Trophoblast cell (in vitro differentiated cells and primary cell): ENCODE measurements at places on chromosomes 7 and 10.

DNA sequence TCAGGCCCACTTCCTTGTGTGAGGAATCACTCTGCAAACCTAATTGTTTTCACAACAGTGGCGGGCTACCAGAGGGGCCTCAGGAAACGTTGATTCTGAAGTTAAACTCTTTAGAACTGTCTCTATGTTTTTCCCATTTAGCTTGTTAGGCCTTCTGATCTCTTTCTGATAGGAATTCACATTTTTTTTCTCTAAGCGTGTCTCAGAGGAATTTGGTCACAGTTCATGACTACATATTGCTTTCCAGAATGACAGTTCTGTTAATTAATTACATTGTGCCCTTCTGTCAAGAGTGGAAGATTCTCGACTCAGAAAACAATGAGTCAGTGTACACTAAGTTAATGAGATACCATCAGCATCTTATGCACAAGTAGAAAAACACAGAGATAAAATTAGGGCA lies 469.2 kb upstream of the C7orf33 start:
- H3K4me1 ChIP-seq: peaks cover 2% of the 10 kb centered on the region
- no peak overlapping the region for H3K4me3 ChIP-seq
- H3K27ac ChIP-seq: no peak overlapping the region
- no peaks in the 10 kb centered on the region for H3K27me3 ChIP-seq

DNA sequence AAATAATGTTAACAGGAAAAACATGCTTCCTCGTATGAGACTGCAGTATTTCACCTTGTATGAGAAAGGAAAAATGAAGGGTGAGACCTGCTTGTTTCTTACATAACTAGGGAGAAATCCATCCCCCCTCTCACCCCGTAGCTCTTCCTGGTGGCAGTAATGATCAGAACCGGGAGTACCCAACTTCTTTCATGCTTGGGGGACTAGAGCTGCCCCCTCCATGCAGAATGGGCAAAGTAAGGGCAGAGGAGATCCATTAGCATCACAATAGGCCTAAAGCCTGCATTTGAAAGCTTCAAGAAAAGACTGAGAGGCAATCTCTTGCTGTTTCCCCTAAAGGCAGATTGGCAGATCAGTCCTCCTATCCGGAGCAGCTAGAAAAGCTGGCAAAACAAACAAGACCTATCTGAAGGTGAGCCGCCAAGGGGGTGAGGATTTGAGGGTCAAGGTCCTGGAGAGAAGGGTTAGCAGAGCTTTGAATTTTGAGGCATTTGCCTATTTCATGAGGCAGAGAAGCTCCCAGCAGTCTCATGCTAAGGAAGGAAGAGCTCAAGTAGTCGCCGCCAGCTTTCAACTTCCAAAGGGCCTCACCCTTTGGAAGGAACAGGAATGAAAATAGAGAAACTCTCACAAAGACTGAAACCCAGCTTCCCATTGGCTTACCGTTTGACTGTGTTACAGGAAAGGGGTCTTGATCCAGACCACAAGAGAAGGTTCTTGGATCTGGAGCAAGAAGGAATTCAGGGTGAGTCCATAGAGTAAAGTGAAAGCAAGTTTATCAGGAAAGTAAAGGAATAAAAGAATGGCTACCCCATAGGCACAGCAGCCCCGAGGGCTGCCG lies 36.2 kb downstream of the BAG3 start:
- H3K4me1 ChIP-seq: peaks cover 16% of the 10 kb centered on the region
- peak overlapping the region; percentile 84 for H3K27ac ChIP-seq
- H3K27me3 ChIP-seq: no peaks in the 10 kb centered on the region
- DNase-seq: no peak

GRCh38 chr10:11869743-11870460 lies 46.7 kb downstream of the PROSER2 start:
- H3K4me1 ChIP-seq: peaks cover 8% of the 10 kb centered on the region
- no peak for DNase-seq
- H3K36me3 ChIP-seq: peaks cover 16% of the 10 kb centered on the region
- H3K27ac ChIP-seq: peak overlapping the region; percentile 8

GRCh38 chr7:20385126-20385525 lies 54.4 kb downstream of the ITGB8 start:
- DNase-seq: no peak
- H3K4me1 ChIP-seq: no peaks in the 10 kb centered on the region
- no peaks in the 10 kb centered on the region for H3K27me3 ChIP-seq
- no peaks in the 10 kb centered on the region for H3K36me3 ChIP-seq

GRCh38 chr10:3786295-3787015 lies 1.4 kb upstream of the KLF6 start:
- H3K27me3 ChIP-seq: no peaks in the 10 kb centered on the region
- H3K4me1 ChIP-seq: peaks cover 11% of the 10 kb centered on the region
- peak; percentile 59 for DNase-seq
- peak overlapping the region; percentile 83 for H3K27ac ChIP-seq
- peaks cover 10% of the 10 kb centered on the region for H3K36me3 ChIP-seq

GRCh38 chr7:135905355-135905754 lies 71.8 kb downstream of the MTPN start:
- no peaks in the 10 kb centered on the region for H3K27me3 ChIP-seq
- no peak overlapping the region for H3K4me3 ChIP-seq
- peak; percentile 13 for DNase-seq
- H3K4me1 ChIP-seq: no peaks in the 10 kb centered on the region
- H3K27ac ChIP-seq: no peak overlapping the region

- H3K36me3 ChIP-seq: no peaks in the 10 kb centered on the region
- peak; percentile 74 for DNase-seq
- no peak overlapping the region for H3K27ac ChIP-seq
- no peaks in the 10 kb centered on the region for H3K27me3 ChIP-seq
- no peaks in the 10 kb centered on the region for H3K4me1 ChIP-seq
Observed at GRCh38 chr10:126175641-126176262, 212.5 kb downstream of the ADAM12 start.

GRCh38 chr10:17607603-17608332 lies 9.4 kb downstream of the HACD1 start:
- H3K4me1 ChIP-seq: no peaks in the 10 kb centered on the region
- no peak overlapping the region for H3K27ac ChIP-seq
- no peak overlapping the region for H3K4me3 ChIP-seq
- no peaks in the 10 kb centered on the region for H3K36me3 ChIP-seq

DNA sequence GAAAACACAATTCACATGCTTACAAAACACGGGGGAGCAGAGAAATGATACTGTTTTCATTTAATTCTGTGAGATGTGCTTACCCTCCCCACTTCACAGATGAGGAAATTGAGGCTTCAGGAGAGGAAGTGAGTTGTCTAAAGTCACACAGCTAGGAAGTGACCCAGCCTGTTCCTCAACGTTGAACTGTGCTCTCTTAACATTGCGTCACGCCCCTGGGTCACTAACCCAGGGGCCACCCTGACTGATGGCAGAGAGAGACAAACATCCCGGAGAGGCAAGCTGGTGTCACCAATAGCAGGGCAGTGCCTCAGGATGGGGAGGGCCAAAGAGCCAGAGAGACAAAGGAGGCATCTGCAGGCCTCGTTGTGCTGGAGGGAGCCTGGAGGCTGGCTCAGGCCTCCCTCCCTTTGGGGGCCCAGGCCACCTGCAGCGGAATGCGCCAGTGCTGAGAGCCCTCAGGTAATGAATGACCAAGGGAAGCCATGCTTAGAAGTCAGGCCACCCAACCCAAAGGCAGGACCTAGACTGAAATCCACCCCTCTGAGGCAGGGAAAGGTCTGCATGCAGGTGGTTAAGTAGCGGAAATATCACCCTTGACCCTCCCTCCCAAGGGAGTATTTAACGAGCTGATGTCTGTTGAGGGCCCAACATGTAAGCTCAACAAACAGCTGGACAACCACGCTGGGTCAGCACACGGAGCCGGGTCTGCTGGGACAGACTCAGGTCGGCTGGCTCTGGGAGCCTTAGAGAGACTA lies 81.3 kb downstream of the C10orf105 start:
- peaks cover 4% of the 10 kb centered on the region for H3K4me1 ChIP-seq
- H3K27ac ChIP-seq: no peak overlapping the region
- no peaks in the 10 kb centered on the region for H3K27me3 ChIP-seq
- H3K4me3 ChIP-seq: no peak overlapping the region

DNA sequence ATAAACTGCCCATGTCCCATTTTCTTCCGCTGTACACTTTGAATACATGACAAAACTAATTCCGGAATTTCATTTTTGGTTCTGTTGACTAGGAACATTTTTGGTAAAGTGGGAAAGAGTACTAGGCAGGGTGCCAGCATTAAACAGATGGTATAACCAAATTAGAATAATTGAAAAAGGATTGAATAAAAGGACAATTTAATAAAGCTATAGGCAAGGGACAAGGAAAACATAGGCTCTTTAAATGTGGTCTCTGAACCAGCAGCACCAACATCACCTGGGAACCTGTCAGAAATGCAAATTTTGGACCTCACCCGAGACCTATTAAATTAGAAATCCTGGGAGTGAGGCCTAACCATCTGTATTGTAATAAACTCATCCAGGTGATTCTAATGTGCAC lies 376.9 kb downstream of the LRRTM3 start:
- H3K4me1 ChIP-seq: no peaks in the 10 kb centered on the region
- DNase-seq: no peak
- H3K4me3 ChIP-seq: no peak overlapping the region
- H3K27me3 ChIP-seq: no peaks in the 10 kb centered on the region

- no peak overlapping the region for H3K27ac ChIP-seq
- no peak for DNase-seq
- no peaks in the 10 kb centered on the region for H3K36me3 ChIP-seq
- H3K4me1 ChIP-seq: peaks cover 4% of the 10 kb centered on the region
Observed at GRCh38 chr10:62732841-62733653, 71.5 kb upstream of the ADO start.

DNA sequence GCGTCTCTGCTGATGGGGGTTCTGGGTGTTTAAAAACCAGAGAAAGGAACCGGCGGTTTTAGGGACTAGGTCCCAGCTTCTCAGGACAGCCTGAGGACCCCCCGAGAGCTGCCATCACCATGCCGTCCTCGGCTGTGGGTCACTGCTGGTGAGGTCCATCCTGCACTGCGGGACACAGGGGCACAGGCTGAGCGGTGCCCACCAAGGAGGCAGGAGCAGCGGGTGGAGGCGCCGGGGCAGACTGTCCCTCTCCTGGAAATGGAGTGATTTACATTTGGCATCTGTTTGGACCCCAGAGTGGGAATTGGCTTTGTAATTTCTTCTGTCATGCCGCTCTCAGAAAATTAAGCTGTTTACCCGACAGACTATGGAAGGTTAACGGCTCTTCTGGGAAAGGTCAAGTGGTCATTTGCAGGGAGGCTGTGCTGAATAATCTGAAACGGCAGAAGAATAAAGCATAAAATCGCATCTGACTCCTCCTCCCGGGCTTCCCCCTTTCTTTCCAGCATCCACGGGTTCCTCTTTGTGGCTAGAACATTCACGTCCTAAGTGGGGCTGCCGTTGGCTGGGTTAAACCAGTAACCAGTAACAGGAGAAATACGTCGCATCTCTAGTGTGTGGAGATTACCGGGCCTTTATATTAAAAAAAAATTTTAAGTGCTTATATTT lies 31.7 kb downstream of the LHPP start:
- H3K36me3 ChIP-seq: peaks cover 6% of the 10 kb centered on the region
- DNase-seq: no peak
- no peaks in the 10 kb centered on the region for H3K27me3 ChIP-seq
- H3K4me1 ChIP-seq: peaks cover 5% of the 10 kb centered on the region

- peak; percentile 44 for DNase-seq
- H3K4me1 ChIP-seq: peaks cover 4% of the 10 kb centered on the region
- no peaks in the 10 kb centered on the region for H3K27me3 ChIP-seq
- no peak overlapping the region for H3K27ac ChIP-seq
- H3K4me3 ChIP-seq: no peak overlapping the region
Observed at GRCh38 chr10:119602241-119603095, 5.7 kb upstream of the TIAL1 start.

GRCh38 chr10:90665905-90666662 lies 191.8 kb downstream of the HTR7 start:
- H3K4me1 ChIP-seq: no peaks in the 10 kb centered on the region
- no peak for DNase-seq
- H3K4me3 ChIP-seq: no peak overlapping the region
- H3K27me3 ChIP-seq: no peaks in the 10 kb centered on the region
- no peak overlapping the region for H3K27ac ChIP-seq

- no peak for DNase-seq
- H3K27ac ChIP-seq: no peak overlapping the region
- H3K4me1 ChIP-seq: no peaks in the 10 kb centered on the region
- no peaks in the 10 kb centered on the region for H3K36me3 ChIP-seq
- no peaks in the 10 kb centered on the region for H3K27me3 ChIP-seq
- no peak overlapping the region for H3K4me3 ChIP-seq
Observed at GRCh38 chr7:21550076-21550475, 7.2 kb downstream of the DNAH11 start.

GRCh38 chr10:11134411-11134810 lies 116.7 kb downstream of the CELF2 start:
- H3K27ac ChIP-seq: no peak overlapping the region
- DNase-seq: no peak
- no peaks in the 10 kb centered on the region for H3K36me3 ChIP-seq
- H3K4me3 ChIP-seq: no peak overlapping the region

DNA sequence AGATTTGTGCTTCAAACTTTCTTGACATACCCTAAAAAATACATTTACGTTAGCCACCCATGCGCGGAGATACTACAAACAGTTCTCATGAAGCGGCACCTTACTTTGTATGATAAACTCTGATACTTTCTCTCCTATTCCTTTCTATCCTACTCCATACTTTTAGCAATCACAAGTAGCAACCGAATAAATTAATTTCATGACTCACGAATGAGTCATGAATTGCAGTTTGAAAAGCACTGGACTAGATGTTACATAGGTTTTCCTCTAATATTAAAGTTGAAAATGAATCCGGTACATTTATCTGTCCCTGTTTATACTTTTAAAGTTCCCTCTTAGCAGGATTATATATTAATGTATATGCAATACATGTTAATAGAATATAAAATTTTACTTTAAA lies 67.6 kb downstream of the CUBN start:
- no peaks in the 10 kb centered on the region for H3K27me3 ChIP-seq
- H3K36me3 ChIP-seq: no peaks in the 10 kb centered on the region
- no peak overlapping the region for H3K4me3 ChIP-seq
- DNase-seq: no peak
- H3K27ac ChIP-seq: no peak overlapping the region
- H3K4me1 ChIP-seq: peaks cover 8% of the 10 kb centered on the region
